ENCODE measurements at places on chromosomes 11 and 22.

GRCh38 chr11:113840932-113841664 is 34.3 kb downstream of the USP28 start:
- DNase-seq = no peak

GRCh38 chr11:30392221-30392784 is 69.4 kb downstream of the ARL14EP start:
- DNase-seq = no peak

- DNase-seq = peak; percentile 35
These were observed 88.4 kb downstream of the UBASH3B start for GRCh38 chr11:122743949-122744348.

DNA sequence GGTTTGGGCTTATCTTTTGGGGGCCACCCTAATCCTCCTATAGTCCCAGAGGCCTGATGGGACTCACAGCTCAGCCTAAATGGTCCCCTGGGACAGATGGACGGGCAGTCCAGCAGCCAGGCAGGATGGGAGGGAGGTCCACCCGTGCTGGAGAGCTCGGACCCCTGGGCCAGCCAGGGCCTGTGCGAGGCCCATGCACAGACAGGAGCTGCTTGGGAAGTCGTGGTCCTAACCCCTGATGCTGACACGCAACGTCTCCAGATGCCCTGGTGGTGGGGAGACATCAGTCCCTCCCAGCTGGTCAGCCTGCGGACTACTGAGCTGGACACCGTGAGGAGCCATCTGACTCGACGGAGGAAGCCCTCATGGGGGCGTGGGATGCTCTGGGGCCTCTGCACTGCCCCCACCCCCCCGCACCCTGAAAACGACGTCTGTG is 31.2 kb upstream of the MUC5AC start:
- no peak for DNase-seq

- DNase-seq = no peak
These were observed 12.0 kb downstream of the BRSK2 start for GRCh38 chr11:1401656-1402221.

DNA sequence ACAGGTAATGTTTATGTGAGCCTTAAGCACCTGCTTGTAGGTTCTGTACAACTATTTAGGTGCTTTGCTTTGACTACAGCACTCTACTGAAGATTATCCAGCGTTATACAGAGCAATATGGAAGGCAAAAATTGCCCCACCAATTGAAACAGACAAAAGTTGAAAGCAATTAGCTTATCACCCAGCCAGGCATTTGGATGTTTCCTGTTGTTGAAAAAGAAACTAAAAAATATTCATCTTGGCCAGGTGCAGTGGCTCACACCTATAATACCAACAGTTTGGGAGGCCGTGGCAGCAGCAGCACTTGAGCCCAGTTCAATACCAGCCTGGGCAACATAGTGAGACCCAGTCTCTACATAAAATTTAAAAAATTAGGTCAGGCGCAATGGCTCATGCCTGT is 18.5 kb downstream of the ATL3 start:
- no peak for DNase-seq

GRCh38 chr11:67071420-67072284 is 15.0 kb downstream of the RHOD start:
- DNase-seq = peak; percentile 67

DNA sequence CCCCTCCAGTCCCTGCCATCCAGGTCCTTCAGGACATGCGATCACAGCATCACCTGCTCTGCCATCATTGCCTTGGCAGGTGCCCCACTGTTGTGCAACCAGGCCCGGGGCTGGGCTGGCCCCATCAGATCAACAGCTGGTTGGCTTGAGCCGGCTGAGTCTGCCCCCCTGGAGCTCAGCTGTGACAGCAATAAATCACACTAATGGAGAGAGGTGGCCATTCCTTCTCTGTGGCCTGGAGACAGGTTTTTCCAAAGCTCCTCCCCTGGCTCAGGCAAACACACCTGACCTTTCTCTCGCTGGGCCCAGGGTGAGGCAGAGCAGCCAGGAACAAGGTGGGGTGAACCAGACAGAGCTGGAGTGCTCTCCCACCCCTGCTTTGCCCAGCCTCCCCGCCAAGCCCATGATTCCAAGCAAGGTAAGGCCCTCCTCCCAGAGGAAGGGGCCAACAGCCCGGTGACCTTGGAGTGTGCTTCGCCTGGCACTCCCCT is 8.9 kb upstream of the FXYD2 start:
- DNase-seq = no peak

GRCh38 chr22:25497181-25497641 is 67.3 kb upstream of the GRK3 start:
- no peak for DNase-seq

- no peak for DNase-seq
These were observed 57.1 kb downstream of the ST14 start for GRCh38 chr11:130216591-130217132.

DNA sequence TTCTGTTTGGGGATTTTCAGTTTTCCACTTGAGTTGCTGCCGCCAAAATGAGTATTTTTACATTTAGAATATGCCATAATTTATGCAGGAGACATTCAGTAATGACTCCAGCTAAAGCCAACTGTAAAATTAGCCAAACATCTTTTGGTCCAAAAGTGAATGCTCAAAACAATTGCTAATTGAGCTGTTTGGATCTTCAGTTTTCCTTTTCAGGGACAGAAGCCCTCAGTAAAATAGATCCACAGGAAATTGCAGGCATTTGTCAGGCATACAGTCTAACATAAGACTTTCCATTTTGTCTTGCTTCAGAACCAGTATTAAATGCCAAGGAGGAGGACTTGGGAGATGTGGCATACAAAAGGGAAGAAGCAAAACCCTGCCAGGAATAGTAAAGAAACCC is 524.8 kb upstream of the API5 start:
- no peak for DNase-seq

DNA sequence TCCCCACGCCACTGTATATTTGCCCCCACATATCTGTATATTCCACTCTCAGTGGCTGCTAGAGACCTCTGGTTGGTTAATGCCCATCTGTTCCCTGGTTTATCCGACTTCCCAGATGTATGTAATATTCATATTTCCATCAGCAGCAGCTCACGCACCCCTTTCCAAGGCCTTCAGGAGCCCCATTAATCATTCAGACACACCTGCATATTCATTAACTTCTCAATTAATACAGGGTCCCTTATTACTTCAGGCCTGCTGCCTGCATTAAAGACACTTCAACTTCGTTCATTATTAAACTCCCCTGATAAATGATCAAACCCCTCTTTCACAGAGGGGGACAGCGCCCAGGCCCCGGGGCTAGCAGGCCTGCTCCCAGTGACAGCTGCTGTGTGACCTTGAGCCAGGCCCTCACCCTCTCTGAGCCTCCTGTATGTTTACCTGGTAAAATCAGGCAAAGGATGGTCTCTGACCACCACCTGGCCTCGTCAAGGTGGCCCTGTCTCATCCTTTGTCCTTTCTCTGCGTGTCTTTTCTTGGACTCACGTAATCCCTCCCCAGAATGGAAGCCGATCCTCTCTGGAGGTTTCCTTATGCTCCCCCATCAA is 34.5 kb downstream of the ELFN2 start:
- DNase-seq = no peak

DNA sequence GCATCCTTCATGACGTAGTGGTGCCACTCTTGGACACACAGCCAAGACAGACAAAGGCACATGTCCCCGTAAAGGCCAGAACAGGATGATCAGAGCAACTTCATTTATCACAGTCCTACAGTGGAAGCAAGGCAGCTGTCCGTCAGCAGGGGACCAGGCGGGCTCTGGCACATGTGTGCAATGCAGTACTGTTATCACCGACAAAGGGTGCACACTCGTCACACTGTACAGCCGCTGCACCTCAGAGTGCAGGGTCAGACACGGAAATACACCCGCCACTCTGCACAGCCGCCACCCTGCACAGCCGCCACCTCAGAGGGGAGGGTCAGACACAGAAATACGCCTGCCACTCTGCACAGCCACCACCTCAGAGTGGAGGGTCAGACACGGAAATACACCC is 13.4 kb upstream of the IL17REL start:
- no peak for DNase-seq

GRCh38 chr11:132910011-132910760 is 622.1 kb downstream of the OPCML start:
- DNase-seq = no peak

- DNase-seq = no peak
These were observed 109.4 kb downstream of the GRIA4 start for GRCh38 chr11:105719073-105719822.

DNA sequence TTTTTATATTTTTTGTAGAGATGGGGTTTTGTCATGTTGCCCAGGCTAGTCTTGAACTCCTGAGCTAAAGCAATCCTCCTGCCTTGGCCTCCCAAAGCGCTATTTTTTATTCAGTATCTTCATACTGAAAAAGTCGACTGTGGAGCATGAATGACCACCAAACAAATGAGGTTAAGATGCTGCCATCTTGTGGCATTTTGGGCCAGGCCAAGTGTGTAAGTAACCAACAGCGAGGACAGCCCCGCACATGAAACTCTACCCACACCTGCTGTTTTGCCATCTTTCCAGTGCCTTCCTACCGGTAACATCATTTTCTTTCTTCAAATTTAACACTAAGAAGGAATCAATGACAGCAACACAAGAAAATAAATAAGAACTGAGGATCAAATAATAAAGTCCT is 32.2 kb upstream of the AQP11 start:
- DNase-seq = no peak

DNA sequence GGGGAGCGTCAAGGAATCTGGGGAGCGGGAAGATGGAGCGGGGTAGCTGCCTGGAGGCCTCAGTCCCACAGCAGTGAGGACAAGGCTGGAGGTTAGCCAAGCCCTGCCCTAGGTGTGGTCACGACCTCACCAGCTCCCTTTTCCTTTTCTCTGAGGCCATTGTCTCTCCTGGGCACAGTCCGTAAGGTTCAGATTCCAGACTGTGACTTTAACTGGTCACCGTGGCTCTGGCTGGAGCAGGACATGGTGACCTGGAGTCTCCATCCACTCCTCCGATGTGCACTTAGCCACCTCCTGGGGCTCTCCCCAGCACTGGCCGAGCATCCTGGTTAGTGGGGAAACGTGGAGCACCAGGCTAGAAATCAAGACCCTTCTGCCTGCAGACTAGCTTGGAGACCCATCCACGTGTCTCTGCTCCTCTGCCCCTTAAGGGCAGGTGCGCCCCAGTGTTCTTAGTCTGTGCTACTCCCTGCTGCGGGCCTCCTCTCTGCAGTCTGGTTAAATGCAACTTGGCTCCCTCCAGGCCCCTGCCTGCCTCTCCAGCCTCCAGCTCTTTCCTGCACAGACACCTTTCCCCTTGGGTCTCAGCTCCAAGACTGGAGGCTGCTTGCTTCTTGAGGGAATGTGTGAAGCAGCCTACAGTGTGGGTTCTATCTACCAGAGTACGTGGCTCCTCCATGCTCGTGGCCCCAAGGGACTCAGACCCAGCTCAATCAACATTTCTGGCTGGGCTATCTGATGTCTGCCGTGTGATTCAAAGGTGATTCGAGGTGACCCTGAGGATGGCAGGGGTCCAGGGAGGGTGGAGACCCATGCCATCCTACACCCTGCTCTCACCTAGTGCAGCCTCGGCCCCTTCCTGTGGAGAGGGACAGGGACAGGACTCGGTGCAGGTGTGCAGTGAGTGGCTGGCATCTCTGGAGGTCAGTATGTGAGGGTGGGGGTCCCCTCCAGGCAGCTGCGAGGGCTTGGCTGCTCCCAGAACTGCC is 5.2 kb downstream of the SLC25A1 start:
- no peak for DNase-seq

DNA sequence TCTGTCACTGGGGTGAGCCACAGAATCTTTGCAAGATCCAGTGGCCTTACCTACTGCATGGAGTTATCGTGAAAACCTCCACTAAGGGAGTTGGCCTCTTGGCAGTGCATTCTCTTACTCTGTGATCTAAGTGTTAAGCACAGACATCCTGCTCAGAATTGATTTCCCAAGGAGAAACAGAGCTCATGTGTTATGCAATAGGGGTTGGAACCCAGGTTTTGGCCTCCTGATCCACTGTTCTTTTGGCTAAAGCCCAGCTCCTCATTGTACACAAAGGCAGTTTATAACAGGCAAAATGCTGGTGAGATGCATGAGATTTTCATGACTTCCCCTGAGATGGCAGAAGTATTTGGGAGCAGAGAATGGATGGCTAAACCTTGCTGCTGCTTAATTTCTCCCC is 11.8 kb downstream of the DTX4 start:
- DNase-seq = no peak

GRCh38 chr11:93541884-93542810 is 1.0 kb downstream of the SMCO4 start:
- peak; percentile 44 for DNase-seq

DNA sequence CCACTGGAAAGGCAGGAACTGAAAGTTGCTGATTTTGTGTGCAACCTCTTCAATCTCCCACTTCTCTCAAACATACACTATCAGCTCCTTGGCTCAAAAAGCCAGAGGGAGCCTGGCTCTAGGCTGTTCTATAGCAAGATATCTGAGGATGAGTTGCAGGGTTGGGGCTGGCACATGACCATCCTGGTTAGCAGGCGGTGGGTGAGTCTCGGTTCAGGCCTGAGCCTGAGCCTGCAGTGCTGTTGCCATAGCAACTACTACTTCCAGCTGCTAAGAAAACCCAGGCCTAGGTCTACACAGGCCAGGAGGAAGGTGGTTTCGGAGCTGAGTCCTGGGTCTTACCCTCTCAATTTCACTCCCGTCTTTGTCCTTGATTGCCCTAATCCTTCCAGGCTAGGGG is 39.0 kb downstream of the CWC15 start:
- DNase-seq = no peak

DNA sequence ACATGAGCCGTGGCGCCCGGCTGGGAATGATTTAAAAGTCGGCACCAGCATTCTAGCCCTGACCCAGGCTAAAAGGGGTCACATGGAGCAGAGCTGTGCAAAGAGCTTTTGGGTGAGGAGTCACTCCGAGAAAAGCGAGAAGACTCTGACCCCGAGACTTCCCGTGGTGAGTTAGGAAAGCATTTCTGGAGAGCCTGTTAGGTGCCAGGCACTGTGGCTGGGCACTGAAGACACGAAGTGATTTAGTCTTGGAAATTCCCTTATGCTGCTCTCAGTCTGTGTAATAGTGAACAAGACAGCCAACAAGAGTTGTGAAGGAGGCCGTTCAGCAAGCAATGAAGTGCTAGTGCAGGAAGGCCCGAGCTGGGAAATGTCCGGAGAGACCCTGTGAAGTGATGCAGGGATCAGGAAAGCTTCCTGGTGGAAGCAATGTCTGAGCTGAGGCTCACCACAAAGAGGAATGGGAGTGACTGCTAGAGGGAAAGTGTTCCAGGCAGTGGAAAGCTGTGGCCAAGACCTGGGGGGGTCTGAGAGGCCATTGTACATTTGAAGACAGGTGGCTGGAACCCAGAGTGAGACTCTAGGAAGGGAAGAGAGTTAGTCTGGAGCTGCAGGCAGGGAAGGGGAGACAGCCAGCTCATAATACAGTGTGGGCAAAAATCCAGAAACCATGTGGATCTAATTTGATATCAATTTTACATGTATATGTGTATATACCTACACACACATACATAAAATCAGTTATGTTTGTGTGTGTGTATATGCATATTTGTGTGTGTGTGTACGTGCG is 31.6 kb downstream of the MARK2 start:
- no peak for DNase-seq

- DNase-seq = no peak
These were observed 39.1 kb downstream of the PITPNB start for GRCh38 chr22:27879923-27880322.

All from T-helper 17 cell (primary cell).